ENCODE measurements at places on chromosomes 7 and 10. TPM values are rescaled to one million over a fixed set of nuclear protein-coding genes. Genes with fewer than 3 reads are reported as not detected.

LIPN gene
- total RNA-seq = not detected

ADIRF gene
- 17.6 TPM for total RNA-seq

PRKAR2B gene
- 3.2 TPM for total RNA-seq

SORCS1 gene
- total RNA-seq = not detected

LLCFC1 gene
- not detected for total RNA-seq

HMX2 gene
- total RNA-seq = not detected

SLC18A3 gene
- not detected for total RNA-seq

SUN3 gene
- not detected for total RNA-seq

DNA sequence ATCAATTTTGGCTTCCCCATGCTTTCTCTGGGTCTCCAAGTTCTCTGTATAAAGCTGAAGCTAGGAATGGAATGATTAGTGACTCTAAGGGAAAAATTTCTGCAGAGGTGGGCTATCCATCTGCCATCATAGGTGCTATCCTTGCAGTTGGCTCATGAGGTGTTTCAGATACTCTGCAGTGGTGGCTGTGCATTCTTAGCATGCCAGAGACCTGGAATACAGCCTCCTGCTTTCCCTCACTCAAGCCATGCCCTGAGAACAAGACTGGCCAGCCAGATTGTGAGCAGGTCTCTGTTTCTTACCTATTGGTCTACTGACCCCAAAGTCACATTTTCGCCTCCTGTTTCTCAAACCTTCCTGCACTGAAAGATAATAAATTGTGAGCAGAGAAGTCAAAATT, 719.6 kb downstream of the CCSER2 start:
- no peak overlapping the region for H3K4me3 ChIP-seq
- no peaks in the 10 kb centered on the region for H3K27me3 ChIP-seq
- H3K27ac ChIP-seq = no peak overlapping the region
- DNase-seq = no peak
- H3K4me1 ChIP-seq = no peaks in the 10 kb centered on the region
- H3K36me3 ChIP-seq = no peaks in the 10 kb centered on the region

DNA sequence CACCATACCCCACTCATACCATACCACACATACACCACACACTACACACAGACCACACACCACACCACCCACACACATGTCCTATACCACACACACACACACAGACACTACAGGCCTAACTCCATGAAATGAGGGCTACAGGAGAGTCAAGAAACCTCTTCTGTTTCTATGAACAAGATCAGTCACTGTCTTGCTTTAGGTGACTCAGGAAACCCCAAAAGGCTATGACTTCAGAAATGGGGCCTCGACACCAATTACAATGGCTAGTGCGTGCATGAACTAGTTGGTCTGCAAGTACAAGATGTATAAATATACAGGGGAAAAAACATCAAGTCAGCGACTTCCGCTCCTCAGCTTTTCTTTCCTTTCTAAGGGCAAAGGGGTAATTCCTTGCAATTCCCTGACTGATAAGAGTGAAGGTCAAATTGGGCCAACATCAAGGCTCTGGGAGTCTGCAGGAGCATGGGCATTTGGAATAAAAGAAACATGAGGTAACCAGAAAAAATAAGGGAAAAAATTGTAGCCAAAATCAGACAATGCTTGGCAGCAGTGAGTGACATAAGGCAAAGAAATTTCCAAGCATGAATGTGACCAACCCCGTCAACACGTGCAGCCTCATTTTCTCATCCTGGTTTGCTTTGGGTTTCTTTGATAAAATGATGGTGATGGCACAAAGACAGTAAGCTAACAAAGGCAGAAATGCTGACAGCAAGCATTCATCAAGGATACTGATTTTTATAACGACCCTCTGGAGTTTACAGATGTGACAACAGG, 1.5 kb downstream of the PKD1L1 start:
- H3K4me1 ChIP-seq = peaks cover 18% of the 10 kb centered on the region
- no peak overlapping the region for H3K27ac ChIP-seq
- DNase-seq = no peak
- H3K36me3 ChIP-seq = no peaks in the 10 kb centered on the region

DNA sequence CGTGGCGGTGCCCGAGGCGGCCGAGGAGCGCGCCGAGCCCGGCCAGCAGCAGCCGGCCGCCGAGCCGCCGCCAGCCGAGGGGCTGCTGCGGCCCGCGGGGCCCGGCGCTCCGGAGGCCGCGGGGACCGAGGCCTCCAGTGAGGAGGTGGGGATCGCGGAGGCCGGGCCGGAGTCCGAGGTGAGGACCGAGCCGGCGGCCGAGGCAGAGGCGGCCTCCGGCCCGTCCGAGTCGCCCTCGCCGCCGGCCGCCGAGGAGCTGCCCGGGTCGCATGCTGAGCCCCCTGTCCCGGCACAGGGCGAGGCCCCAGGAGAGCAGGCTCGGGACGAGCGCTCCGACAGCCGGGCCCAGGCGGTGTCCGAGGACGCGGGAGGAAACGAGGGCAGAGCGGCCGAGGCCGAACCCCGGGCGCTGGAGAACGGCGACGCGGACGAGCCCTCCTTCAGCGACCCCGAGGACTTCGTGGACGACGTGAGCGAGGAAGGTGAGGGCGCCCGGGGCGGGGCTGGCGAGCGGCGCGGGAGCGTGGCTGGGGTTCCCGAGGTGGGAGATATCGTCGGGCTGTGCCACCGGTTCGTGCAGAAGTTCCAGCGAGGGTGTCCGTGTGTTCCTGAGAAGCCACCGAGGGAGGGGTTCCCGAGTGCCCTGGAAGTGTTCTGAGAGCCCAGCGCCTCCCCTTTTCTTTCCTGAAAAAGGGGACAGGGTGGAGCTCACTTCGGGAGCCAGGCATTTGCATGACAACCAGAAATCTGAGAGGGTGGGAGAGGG, 495 bp downstream of the EIF3B start:
- peak overlapping the region; percentile 97 for H3K27ac ChIP-seq
- H3K4me3 ChIP-seq = peak overlapping the region; percentile 92
- peaks cover 18% of the 10 kb centered on the region for H3K4me1 ChIP-seq
- H3K27me3 ChIP-seq = no peaks in the 10 kb centered on the region
- DNase-seq = peak; percentile 52

DNA sequence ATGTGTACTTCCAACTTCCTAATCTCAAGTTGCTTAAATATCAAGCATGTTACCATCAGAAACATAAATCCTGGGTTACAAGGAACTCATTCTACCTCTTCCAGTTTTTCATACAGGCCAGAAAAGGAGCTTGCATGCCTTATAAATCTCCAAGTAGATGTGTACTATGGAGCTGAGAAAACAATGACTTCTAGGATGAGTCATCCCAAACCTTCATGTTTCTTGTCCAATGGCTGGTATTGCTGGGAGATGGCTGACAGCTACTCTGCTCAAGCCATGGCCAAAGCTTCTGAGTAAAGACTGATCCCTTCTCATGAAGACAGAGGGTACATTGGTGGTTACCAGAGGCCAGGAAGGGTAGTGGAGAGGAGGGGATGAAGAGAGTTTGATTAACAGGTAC, 8.6 kb downstream of the RAPGEF5 start:
- no peak overlapping the region for H3K27ac ChIP-seq
- no peak overlapping the region for H3K4me3 ChIP-seq
- peaks cover 34% of the 10 kb centered on the region for H3K4me1 ChIP-seq
- H3K36me3 ChIP-seq = no peaks in the 10 kb centered on the region
- peak; percentile 36 for DNase-seq
- no peaks in the 10 kb centered on the region for H3K27me3 ChIP-seq

Measured in GM23248 (cell line).